Activated gamma-delta T cell treated with anti-CD3 and anti-CD28 coated beads, Interleukin-2, amount 50 U/mL, for 16 hours (primary cell): ENCODE measurements at places on chromosomes 5 and 9.

- no peak for DNase-seq
Measured at GRCh38 chr5:159050316-159051143, 49.2 kb downstream of the EBF1 start.

- no peak for DNase-seq
Measured at GRCh38 chr5:15283076-15283475, 216.9 kb upstream of the FBXL7 start.

DNA sequence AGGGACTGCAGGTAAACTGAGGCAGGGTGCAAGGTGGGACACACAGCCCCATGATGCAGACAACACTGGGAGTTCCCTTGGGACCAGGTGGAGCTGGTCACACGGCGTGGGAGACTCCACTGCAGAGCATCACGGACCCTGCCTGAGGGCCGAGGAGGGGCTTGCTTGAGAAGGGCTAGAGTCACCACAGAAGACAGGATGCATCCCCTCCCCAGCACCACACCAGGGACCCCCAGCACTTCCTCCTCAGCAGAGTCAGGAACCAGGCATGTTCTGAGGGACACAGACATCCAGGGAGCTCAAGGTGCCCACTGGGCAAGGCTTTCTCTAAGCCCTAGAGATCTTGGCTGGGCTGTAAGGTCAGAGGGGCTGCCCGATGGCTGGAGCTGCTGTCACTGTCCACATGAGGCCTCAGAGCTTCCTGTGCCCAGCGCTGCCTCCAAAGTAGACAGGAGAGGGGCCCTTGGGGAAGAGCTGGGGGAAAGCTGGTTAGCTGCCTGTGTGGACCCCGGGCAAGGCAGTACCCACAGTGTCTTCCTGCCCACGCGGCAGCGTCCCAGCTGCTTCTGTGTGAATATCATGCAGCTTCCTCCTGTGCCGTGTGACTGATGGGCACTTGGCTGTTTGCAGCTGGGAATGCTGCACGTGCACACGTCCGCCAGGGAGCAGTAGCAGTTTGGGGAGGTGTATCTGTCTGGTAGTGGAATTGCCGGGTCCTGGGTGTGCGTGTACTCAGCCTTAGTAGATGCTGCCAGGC is 176.6 kb downstream of the CACNA1B start:
- DNase-seq = no peak

DNA sequence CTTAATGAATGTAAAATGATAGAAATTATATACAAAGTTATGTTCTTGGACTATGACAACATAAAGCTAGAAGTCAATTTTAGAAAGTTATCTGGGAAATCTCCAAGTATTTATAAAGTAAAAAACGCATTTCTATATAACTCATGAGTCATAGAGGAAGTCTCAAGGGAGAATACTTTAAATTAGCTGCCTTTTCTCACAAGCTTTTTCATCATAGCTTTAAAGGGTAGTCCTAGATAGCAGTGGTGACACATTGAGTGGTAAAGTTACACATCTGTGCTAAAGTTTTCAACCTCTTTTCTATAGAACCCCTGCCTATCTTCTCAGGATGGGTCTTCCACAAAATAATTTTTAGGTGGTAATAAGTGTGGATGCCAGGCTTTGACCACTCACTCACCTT is 598.3 kb upstream of the FAM174A start:
- no peak for DNase-seq

DNA sequence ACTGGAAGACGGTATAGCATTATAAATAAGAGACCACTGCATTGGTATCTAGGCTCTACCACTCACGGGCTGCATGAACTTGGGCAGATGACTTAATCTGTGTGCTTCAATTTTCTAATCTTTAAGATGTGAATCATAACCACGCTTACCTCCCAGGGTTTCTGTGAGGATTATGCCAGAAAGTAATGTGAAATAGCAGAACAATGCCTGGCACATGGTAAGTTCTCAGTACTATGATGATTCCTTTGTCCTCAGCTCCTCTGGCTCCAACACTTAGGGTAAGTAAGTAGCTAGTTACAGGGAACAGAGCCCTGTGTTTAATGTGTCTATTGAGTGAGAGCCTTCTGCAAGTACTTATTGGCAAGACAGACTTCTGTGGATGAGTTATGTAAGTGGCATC is 31.1 kb downstream of the POU4F3 start:
- no peak for DNase-seq

DNA sequence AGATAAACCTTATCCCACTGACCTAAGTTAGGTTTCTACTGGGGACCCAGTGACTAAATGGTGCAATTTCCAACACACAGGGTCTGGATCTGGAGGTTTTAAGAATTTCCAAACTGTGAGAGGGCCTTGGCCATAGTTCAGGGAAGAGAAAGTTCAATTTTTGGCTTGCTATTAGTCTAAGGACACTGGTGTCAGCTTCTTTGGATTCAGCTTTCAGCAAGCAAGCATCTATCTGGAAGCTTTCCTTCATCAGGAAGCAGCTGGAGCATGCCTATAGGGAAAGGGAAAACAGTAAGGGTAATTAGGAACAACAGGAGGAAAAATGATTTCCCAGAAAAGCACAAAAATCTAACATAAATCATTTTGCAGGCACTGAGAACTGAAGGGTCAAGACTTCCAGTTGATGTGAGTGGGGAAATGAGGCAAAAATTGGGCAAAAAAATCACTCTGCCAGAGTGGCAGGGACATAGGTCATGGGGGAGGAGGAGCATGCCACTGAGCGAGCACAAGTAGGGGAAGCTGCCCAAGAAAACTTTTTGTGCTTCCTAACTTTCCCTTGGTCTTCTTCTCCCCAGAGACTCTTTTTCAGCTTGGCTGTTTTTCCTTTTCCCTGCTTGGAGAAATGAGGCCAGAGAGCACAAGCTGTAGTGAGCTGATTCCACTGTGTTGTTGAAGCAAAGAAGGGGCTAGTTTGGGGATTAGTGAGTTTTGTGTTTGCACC is 299.6 kb downstream of the FGF10 start:
- no peak for DNase-seq
